ENCODE measurements at places on chromosomes 4 and X. TPM values are rescaled to one million over a fixed set of nuclear protein-coding genes. Genes with fewer than 3 reads are reported as not detected.

DNA sequence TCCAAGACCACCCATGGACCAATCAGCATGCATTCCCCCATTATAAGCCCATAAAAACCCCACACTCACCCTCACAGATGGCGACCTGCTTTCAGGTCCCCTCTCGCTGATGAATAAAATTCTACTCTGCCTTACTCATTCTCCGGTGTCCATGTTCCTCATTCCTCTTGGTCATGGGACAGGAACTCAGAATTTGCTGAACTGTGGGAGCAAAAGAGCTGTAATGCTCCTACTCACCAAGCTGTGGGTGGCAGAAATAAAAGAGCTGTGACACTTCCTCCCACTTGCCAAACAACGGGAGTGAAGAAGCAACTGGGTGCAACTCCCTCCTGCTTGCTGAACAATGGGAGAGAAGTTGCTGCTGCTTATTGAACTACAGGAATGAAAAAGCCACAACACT is 168.5 kb upstream of the PCDH18 start:
- no peak overlapping the region for H3K4me3 ChIP-seq
- no peaks in the 10 kb centered on the region for H3K36me3 ChIP-seq
- no peak for DNase-seq
- H3K4me1 ChIP-seq, result no peaks in the 10 kb centered on the region
- no peaks in the 10 kb centered on the region for H3K27me3 ChIP-seq
- H3K27ac ChIP-seq, result no peak overlapping the region

GRCh38 chrX:30530606-30531005 is 47.0 kb downstream of the TASL start:
- H3K27ac ChIP-seq, result no peak overlapping the region
- no peak overlapping the region for H3K4me3 ChIP-seq
- peaks cover 6% of the 10 kb centered on the region for H3K27me3 ChIP-seq
- H3K4me1 ChIP-seq, result peaks cover 13% of the 10 kb centered on the region
- DNase-seq, result peak; percentile 50
- H3K36me3 ChIP-seq, result no peaks in the 10 kb centered on the region

DNA sequence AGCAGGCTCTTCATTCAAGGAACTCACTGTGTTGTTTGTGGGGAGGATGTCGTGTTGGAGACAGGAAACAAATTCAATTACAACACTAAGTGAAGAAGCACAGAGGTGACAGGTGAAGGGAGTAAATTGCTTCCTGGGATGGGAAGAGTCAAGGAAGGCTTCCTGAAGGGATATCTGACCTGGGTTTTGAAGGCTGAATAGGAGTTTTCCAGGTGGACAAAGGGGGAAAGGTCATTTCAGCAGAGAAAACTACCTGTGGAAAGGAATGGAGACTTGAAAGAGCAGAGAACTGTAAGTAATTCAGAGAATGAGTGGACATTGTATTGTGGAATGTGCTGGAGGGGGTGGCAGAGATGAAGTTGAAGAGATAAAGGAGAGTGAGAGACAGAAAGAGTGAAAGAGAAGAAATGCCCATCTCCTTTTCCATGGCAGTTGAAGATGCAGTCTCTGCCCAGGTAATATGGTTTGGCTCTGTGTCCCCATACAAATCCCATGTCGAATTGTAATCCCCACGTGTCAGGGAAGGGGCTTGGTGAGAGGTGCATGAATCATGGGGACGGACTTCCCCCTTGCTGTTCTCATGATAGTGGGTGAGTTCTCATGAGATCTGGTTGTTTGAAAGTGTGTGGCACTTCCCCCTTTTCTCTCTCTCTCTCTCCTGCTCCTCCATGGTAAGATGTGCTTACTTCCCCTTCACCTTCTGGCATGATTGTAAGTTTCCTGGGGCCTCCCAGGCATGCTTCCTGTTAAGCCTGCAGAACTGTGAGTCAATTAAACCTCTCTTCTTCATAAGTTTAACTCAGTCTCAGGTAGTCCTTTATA is 205.7 kb upstream of the BCOR start:
- H3K4me1 ChIP-seq, result no peaks in the 10 kb centered on the region
- H3K4me3 ChIP-seq, result no peak overlapping the region
- H3K27ac ChIP-seq, result peak overlapping the region; percentile 66
- no peaks in the 10 kb centered on the region for H3K36me3 ChIP-seq

GRCh38 chr4:33437406-33437805 is 2717.2 kb downstream of the PCDH7 start:
- H3K4me1 ChIP-seq, result no peaks in the 10 kb centered on the region
- no peak overlapping the region for H3K27ac ChIP-seq
- H3K27me3 ChIP-seq, result no peaks in the 10 kb centered on the region
- DNase-seq, result no peak

TBL1X gene
- polyA plus RNA-seq, result 12.5 TPM

All from CD14-positive monocyte (primary cell).